ENCODE measurements at places on chromosomes 5 and 9.

- DNase-seq = no peak
Observed at GRCh38 chr5:85533341-85534047, 1084.2 kb upstream of the COX7C start.

- no peak for DNase-seq
Observed at GRCh38 chr5:173123416-173123815, 20.9 kb upstream of the BNIP1 start.

- DNase-seq = peak; percentile 28
Observed at GRCh38 chr5:171207256-171207847, 101.7 kb upstream of the TLX3 start.

- DNase-seq = no peak
Observed at GRCh38 chr5:16721151-16722096, 104.6 kb upstream of the RETREG1 start.

DNA sequence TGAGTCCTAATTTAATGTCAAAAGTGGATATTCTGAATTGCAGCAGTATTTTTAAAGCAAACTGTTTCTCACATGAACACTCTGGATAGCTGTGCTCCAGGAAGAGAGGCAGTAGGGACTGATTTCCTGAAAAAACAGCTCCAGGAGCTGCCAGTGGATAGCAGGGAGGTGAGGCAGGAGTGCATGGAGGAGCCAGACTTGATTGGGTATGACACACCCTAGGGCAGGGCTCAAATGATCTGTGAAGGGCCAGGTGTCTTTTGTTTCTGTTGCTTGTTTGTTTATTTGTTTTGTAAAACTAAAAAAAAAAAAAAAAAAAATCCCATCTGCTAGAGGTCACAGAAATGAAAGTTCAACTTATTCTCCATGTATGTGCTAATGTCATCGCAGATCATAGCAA is 83.4 kb downstream of the ADRB2 start:
- DNase-seq = no peak

DNA sequence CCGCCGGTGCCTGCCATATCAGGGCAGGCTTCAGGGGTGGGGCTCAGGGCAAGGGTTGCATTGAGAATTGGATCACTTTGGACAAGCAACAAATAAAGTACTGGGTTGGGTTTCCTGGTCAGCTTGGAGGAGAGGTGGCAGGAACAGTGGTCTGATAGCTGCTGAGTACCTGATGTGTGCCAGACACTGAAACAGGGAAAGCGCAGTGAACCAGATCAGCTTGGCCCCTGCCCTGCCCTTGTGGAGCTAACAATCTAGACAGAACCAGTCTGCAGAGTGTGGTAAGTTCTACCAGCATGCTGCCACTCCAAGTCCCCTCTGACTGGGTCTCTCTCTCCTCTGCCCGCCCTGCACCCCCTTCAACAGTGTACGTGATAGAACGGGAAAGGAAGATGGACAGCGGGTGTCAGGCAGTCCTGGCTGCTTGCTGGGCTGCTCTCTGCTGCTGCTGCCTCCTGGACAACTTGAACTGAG is 53.4 kb downstream of the CYSTM1 start:
- no peak for DNase-seq

DNA sequence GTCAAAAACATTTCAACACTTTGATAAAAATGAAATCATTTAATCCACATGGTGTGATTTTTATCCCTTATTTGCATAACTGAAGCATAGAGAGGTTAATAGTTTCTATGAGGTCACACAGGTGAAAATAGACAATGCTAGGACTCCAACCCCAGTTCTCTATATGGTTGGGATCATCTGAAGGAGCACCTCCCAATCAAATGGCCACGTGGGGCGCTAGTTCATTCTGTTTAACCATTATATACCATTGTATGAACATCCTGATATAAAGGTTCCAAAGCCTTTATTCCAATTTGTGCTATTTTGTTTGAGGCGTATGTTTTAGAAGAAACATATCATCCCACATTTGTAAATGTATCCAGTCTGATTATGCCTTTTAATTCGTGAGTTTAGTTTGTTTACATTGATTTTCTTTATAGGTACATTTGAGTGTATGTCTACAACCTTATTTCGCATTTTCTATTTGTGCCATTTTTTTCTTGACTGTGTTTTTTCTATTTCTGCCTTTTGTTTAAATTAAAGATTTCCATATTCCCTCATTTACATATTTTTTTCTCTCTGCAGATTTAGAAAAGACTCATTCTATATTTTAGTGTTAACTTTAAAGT is 1092.0 kb downstream of the MAT2B start:
- DNase-seq = peak; percentile 30

- peak; percentile 65 for DNase-seq
Observed at GRCh38 chr5:176901260-176902101, 2.3 kb upstream of the HK3 start.

- DNase-seq = no peak
Observed at GRCh38 chr5:180399401-180400215, 46.5 kb upstream of the GFPT2 start.

DNA sequence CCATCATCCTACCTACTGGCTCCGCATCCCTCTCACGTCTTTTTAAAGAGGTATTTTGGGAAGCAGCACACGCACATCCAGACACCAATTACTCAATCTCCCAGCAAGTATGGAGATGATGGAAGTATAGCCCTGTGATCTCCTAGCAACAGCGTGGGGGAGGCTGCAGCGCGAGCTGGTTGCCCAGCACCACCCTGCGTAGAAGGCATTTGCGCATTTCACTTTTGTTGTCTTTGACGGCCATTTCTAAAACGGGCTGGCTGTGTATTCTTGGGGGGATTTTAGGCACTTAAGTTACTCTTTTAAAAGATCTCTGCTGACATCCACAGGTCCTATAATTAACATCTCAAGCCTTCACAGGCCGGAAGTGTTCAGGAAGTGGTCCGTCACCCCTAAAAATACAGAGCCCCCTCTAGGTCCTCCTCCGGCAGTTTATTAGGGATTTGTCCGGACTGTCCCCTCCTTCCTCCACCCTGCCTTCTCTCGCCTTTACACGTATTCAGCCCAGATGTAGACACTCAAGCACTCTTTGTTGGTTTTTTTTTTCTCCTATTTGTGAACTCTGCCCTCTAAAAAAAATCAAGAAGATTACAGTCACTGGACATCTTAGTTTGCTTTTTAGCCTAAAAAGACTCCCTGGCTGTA is 371.4 kb downstream of the NTRK2 start:
- peak; percentile 3 for DNase-seq

- no peak for DNase-seq
Observed at GRCh38 chr5:124462751-124463150, 283.7 kb downstream of the ZNF608 start.

GRCh38 chr5:40452874-40453624 is 226.7 kb upstream of the PTGER4 start:
- DNase-seq = peak; percentile 20

DNA sequence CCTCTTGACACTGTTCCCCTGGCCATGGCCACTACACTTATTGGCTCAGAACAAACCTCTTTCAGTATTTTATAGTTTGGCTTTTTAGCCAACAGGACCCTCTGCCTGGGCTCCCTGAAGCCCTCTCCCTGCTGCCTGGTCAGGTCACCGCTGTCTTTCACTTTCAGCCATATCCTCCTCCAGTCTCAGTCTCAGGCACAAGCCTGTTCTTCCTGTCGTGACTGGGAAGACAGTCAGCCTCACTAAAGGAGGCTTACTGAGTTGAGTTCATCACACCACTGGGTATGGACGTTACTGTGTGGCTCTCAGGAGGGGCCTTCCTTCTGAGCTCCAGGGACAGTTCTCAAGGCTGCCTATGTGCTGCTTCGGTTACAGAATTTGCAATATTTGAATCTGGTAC is 2.0 kb downstream of the QSOX2 start:
- peak; percentile 66 for DNase-seq

DNA sequence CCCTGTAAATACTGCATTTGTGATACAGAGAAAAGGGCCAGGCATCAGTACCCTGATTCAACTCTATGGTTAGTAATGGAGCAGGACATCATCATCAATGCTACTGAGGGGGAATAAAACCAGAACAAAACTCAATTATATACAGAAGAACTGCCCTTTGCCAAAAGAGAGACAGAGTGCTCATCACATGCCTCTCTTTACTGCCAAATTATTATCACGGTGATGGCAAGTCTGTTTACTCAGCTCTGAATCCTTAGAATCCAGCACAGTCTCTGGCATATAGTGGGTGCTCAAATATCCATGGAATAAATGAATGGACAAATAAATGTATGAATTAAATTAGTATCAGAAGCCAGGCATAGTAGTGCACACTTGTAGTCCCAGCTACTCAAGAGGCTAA is 130.2 kb downstream of the TTC39B start:
- DNase-seq = no peak

DNA sequence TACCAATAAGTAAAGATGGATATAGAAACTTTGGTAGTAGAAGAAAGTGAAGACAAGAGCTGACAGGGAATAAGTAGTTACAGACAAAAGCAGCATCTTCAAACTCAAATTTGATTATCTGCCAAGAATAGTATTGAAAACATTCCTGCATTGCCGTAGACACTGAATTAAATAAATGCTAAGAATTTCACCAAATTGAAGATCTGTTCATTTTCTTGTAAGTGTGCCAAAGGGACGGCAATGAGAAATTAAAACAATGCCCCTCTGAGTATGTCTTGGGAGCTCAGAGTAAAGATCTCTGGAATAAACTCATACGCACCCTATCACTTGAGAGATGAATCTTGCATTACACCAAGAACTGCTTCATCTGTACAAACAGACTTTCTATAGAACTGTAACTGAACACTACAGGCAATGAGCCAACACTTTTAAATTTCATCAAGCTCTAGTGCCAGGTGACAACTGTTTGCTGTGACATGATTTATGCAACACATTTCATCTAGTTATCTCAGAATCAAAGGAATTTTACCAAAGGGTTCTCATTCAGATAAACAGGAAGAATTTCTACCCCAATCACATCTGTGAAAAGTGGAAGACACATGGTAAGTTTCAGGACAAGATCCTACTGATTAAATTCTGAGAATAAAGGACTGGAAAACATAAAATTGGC is 66.9 kb downstream of the RFX3 start:
- DNase-seq = no peak
